Mesenteric fat pad (tissue), 1 donor: ENCODE measurements at places on chromosomes 5 and 9.

DNA sequence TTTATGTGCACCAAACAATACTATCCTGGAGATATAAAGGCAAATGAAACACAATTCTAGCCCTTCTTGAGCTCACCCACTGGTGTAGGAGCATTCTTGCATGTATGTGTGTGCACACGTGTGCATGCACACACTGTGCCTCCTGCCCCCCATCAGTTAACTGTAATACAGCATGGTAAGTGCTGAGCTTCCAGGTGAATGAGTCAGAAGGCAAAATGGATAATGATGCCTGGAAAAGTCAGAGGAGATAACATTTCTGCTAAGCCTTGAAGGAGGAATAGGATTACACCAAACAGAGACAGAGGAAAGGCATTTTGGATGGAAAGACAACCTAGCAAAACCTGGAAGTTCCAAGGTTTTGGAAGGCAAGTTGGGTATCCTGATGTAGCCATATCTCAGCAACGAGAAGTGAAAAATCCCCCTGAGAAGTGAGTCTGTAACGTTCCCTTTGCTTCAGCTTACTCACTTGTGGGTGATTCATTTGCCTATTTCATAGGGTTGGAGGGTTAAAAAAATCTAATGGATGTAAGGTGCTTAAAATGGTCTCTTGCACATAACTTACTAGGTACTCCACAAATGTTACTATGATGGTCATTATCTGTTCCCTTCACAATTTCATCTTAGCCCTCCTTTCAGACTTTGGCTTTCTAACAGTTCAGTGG lies 101.4 kb upstream of the STC2 start:
- no peak for DNase-seq

- DNase-seq: no peak
Observed at GRCh38 chr9:131584858-131585257, 39.5 kb downstream of the PRRT1B start.

GRCh38 chr9:5871785-5872184 lies 18.9 kb upstream of the MLANA start:
- no peak for DNase-seq

DNA sequence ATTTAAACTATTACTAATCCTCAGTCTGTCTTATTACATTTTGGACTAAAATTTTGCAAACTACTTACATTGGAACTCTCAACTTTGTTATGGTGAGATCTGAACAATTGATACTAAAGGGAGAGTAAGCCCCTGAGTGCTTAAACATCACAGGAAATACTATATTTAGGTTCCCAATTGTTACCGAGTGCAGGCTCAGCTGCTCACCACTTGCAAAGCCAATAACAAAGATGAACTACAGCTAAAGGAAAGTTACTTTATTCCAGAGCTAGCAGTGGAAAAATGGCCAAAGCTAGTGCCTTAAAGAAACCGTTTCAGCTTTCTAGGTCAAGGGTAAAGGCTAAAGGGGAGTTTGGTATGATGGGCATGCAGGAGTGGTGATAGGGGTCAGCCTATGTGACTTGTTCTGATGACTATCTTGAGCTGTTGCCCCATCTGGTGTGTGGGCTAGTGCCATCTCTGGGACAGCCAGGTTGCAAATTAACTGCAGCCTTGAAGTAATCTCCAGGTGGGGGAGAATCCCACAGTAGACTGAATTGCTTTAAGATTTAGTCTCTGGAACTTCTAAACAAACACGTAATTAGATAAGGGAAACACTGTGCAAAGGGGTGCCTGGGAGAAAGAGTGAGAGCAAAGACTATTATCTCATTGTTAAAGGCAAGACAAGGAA lies 7.8 kb upstream of the NDUFB6 start:
- DNase-seq: no peak

DNA sequence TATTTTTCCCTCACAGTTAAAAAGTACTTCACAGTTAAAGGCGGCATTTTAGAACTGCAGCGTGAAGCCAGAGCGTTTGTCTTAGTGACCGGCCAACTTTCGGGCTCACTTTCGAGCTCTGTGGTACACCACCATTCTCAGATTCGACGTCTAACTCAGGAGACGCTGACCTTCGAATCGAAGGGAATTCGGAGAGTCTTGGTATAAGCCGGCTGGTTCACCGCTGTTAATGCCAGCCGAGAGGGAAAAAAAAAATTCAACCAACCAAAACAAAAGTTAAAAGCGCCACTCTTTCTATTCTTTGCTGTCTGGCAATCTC lies 544 bp upstream of the SNX24 start:
- no peak for DNase-seq

- DNase-seq: peak; percentile 57
Observed at GRCh38 chr9:89531766-89532165, 33.9 kb upstream of the SEMA4D start.

GRCh38 chr5:109304309-109304708 lies 105.5 kb downstream of the PJA2 start:
- DNase-seq: no peak

- DNase-seq: no peak
Observed at GRCh38 chr5:141952020-141952419, 6.0 kb downstream of the PCDH12 start.

DNA sequence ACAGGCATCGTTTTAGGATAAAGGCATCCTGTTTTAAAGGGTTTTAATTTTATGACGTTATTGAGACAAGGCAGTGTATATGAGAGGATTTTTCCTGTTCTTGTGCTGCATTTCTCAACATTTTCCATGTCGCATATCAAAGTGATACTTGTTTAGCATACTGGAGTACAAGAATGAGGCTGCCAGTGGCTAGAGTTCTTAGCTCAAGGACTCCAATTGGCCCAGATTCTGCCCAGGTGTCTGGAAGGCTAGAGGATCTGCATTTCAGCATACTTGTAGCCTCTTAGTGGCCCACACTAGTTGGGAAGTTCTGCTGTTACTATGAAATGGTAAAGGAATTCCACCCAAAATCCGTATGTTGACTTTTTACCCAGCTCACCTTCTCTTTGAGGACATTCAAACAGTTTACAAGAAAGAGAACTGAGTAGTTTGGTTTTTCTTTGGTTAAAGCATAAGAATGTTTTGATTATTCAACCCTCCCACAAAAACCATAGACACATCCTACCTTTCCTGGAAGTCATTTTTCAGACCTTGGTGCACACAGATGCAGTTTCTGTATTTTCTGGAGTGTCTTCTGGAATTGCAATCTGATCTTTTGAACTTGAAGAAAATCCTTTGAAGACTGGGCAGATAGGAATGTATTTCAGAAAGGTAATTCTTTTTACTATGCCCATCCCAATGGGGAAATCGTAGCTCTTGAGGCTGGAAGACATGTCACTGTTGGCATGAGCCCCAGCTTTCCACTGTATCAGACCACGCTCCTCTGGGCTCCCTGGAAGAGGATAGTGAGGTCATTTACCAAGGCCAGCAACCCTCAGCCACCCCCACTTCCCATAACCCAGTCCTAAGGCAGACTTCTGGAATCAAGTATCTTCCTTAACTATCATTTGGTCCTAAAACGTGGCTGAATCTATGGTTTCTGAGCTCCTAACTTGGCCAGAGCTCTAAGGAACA lies 11.3 kb downstream of the SLC23A1 start:
- DNase-seq: peak; percentile 57

- DNase-seq: no peak
Observed at GRCh38 chr9:20808002-20808401, 123.9 kb downstream of the FOCAD start.

GRCh38 chr9:94867842-94868312 lies 141.4 kb downstream of the AOPEP start:
- DNase-seq: no peak

DNA sequence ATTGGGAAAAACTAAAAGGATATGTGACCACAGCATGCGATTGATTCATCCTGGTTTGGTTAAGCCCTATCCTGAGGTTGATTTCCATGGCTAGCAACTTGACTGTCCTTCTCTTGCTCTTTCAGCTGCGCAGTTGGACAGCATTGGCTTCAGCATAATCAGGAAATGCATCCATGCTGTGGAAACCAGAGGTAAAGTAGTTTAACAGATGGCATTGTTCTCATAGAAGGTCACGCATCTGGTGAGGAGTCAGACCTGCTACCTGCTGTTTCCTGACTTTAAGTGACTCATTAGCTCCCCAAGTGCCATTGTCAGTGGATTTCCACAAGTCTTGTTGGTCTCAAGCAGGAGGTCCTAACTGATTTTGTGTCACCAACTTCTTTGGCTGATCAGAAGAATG lies 266.9 kb downstream of the ARHGAP26 start:
- no peak for DNase-seq
